NCI-H460 (cell line): ENCODE measurements at places on chromosomes 2 and 18. TPM values are rescaled to one million over a fixed set of nuclear protein-coding genes. Genes with fewer than 3 reads are reported as not detected.

GRCh38 chr18:45838302-45839070, 13.0 kb downstream of the SIGLEC15 start:
- DNase-seq = no peak

IKZF2 gene
- 1.8 TPM in 2 replicates for total RNA-seq

DNA sequence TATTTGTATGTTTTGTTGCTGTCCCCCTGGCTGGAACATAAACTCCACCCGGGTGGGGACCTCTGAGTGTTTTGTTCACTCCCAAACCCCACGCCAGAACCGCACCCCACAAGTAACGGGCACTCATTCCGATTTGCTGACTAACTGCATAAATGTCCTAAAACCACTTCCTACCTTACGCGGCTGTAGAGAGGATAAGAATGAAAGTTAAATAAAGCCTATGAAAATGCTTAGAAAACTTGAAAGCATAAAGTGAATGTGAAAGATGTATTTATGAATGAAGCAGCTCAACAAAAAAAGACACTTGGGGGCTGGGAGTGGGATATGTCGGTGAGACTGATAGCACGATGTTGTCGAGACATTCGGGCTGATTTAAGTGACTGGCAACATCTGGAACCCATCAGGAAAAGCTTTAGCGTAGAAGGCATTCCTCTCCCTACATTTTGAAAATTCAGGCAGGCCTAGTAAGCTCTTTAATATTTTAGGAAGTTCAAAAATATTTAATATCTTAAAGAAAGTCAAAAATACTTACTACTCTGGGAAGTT, 206.7 kb downstream of the SH3RF3 start:
- no peak for DNase-seq

DNA sequence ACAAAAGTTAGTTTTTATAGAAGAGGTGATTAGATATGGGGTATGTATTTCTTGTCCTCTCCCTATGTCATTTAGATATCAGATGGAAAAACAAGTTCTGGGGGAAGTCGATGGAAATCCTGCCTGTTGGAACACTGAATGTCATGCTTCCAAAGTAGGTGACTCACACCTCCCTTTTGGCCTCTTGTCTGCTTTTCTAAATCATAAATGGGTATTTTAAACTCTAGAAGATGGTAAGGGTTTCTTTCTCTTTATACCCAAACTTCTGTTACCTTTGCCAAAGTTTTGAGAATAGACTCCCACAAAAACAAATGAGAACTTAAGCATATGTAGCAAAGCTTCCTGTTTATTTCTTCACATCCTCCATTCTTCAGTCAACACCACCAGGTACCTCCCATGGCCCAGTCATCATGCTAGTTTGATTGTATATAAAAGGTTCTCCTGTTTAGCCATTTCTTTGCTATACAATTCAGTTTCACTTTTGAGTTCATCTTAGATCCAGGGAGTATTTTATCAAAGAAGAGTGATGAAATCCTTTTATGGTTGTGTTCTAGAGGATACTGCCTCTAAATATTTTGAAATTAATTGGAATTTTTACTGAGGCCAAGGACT, 63.9 kb downstream of the PRKRA start:
- no peak for DNase-seq

DNA sequence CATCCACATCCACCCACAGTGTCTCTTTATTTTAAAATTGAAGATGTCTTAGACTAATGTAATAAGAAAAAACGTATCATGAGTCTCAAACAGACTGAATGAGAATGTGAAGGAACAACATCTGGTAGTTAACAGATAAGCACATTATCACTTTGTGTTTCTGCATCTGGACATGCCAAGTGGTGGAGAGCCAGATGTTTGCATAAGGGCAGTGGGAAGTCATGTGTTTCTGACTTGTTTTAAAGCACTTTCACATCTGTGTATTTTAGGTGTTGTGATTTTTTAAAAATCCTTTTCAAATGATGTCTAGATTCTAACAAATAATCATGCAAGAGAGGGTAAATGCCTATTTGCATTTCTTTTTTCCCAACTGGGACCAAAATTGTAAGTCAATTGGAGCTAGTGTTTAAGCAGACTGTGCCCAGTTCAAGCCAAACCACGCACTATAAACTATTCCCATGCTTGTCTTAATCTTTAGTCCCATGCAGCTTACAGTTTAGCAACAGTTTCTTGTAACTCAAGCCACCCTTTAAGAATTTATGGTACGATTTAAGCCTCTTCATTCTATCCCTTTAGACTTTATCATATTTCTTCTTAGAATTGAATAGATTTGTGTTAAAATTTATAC, 272.7 kb upstream of the DOK6 start:
- DNase-seq = no peak

GRCh38 chr18:68784071-68784470, 13.8 kb upstream of the CCDC102B start:
- DNase-seq = no peak

DNA sequence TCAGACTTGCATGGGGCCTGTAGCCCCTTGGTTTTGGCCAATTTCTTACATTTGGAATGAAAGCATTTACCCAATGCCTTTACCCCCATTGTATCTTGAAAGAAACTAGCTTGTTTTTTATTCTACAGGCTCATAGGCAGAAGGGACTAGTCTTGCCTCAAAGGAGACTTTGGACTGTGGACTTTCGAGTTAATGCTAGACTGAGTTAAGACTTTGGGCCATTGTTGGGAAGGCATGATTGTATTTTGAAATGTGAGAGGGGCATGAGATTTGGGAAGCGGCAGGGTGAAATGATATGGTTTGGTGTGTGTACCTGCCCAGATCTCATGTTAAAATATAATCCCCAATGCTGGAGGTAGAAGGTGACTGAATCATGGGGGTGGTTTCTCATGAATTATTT, 13.4 kb upstream of the WDR75 start:
- DNase-seq = no peak

EFEMP1 gene
- 827 and 872 TPM in 2 replicates for total RNA-seq

PFN4 gene
- 0.77 and 1.6 TPM in 2 replicates for total RNA-seq

DNA sequence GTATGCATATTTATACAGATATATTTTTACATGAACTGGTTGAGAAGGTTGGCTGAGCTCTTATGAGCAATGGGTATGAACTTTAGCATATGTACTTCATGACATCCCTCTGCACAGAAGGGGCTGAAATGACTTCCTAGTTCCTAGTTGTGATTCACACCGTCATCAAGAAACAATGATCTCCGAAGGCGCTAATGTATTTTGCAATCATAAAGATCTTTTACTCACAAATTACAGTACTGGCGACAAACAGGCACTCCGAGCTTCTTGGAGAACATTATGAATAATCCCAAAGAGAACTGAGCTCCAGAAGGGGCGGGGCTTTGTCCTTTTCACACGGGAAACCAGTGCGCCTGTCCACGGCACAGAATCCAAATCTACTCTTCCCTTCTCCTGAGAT, 18.1 kb downstream of the BCL2 start:
- DNase-seq = no peak

- peak; percentile 88 for DNase-seq
Observed at GRCh38 chr18:77114415-77115191, 18.0 kb downstream of the MBP start.

- peak; percentile 30 for DNase-seq
Observed at GRCh38 chr2:172927641-172928357, 147.8 kb upstream of the MAP3K20 start.

DNA sequence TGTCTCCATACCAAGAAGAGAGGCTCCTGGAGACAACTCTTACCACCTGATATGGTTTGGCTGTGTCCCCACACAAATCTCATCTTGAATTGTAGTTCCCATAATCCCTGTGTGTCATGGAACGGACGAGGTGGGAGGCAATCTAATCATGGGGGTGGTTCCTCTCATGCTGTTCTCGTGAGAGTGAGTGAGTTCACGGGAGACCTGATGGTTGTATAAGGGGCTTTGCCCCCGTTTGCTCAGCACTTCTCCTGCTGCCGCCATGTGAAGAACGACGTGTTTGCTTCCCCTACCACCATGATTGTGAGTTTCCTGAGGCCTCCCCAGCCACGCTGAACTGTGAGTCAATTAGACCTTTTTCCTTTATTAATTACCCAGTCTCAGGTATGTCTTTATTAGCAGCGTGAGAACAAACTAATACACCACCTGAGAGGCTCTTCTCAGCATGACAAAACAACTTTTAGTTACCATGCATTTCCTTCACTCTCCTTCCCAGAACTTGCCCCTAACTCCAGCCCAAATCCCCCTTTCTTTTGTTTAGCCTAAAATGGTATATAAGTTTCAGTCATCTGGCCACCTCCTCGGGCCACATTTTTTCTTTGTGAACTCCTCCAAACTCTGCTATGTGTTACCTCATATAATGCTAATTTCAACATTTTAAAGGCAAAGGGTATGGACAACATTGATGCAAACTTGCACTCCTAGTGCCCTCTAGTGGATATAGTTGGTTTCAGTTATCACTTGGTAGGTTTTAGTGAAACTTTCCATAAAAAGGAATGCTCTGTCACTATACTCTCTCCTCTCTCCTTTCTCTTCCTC, 58.6 kb upstream of the SLC25A52 start:
- peak; percentile 33 for DNase-seq

- peak; percentile 11 for DNase-seq
Observed at GRCh38 chr2:120442923-120443571, 97.1 kb downstream of the INHBB start.

- no peak for DNase-seq
Observed at GRCh38 chr2:11017921-11018320, 106.2 kb downstream of the KCNF1 start.

SYT4 gene
- 0.10 TPM in 1 of 2 replicates, not detected in the other for total RNA-seq

DNA sequence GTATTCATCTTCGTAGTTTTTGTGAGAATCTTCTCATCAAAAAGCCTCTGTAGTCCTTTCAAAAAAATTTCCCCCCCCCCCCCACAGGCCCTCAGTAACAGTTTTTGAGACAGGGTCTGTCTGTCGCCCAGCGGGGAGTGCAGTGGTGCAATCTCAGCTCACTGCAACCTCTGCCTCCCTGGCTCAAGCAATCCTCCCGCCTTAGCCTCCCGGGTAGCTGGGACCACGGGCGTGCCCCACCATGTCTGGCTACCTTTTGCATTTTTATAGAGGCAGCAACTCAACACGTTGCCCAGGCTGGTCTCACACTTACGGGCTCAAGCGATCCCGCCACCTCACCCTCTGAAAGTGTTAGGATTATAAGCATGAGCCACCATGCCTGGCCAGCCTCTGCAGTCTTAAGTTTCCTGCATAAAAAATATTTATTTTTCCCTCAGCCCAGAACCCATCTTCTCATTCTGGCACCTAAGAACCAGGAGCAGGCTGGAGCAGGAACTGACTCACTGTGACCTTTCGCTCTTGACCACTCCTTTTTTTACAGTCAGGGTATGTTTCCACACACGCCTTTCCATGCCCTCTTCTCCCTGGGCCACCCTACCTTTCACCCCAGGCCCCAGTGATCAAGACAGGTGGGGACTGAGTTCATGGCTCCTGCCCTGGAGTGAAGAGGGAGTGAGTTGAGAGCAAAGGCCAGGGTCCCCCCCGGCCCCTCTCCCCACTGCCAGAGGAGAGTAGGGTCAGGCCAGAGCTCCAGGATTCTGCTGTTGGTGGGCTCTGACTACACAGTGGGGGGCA, 32.5 kb upstream of the NT5DC4 start:
- DNase-seq = no peak

DNA sequence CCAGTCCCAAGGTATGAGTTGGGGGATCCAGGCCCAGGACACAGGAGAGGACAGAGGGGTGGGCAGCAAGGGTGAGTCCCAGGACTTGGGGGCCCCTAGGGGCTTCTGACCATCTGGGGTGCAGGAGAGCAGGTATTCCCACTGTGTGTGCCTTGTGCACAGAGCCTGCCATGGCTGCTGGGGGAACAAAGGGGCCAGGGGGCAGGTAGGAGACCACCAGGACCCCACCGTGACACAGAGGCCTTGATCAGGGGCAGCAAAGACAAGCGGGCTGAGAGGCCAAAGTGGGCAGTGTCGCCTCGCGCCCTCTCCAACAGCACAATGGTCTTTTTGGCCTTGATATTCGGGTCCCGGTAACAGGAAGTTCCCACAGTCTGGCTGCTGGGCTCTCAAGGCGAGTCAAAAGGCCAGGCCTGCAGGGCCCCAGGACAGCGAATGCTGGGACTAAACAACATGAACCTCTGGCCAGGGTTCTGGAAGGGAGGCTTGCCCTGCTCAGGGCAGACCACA, 12.3 kb upstream of the GPR17 start:
- DNase-seq = no peak

DNA sequence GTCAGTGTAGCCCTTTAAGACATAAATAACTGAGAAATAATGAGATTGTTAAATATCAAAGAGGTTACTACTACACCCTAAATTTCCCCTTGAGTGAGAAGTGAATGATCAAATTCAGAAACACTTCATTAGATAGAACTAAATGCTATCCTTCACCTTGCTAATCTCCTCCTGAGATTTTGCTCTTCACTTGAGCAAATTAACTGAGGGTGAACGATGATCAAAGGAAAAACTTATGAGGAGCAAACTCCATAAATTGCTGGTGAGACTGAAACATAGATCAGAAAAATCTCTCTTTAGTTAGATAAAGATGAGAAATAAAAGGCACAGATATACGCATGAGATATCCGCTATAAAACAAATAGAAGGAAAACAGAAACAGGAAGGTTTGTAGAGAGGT, 63.1 kb upstream of the TANC1 start:
- DNase-seq = no peak

GKN2 gene
- total RNA-seq = 1.6 TPM in 2 replicates

UGT1A10 gene
- total RNA-seq = not detected in 2 replicates

DNA sequence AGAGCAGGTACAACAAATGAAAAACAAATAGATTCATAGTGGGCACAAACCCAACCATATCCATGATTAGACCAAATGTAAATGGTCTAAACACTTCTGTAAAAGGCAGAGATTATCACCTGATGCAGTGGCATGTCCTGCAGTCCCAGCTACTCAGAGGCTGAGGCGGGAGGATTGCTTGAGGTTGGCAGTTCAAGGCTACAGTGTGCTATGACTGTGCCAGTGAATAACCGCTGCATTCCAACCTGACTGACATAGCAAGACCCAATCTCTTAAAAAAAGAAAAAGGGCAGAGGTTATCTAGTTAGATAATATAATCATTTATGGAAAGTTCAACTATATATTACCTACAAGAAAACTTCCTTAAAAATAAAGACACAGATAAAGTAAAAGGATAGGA, 21.3 kb upstream of the SLC3A1 start:
- DNase-seq = no peak

RNF125 gene
- 2.2 and 2.8 TPM in 2 replicates for total RNA-seq

FBXO48 gene
- total RNA-seq = 0.75 and 1.2 TPM in 2 replicates
